Panc1 (cell line): ENCODE measurements at places on chromosomes 7 and 10.

GRCh38 chr10:99913831-99914235, 95.9 kb downstream of the DNMBP start:
- no peak for DNase-seq

DNA sequence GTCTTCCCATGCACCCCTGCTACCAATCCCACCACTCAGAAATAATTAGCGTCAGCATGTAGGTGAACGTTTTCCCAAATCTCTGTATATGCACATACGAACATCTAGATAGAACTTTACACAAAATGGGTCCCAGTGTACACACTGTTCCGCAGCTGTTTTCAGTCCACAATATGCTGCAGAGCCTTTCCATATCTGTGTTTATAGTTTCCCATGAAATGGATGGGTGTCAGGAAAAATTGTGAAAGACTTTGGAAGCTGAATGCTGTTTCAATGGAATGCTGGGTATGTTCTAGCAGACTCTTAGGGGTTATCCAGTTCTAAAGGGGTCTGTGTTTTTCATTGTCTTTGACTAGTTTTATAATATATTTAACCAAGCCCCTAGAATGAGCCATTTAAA, 13.8 kb downstream of the GRK5 start:
- no peak for DNase-seq

GRCh38 chr7:95687759-95688343, 84.5 kb upstream of the DYNC1I1 start:
- peak; percentile 27 for DNase-seq

- DNase-seq = no peak
Measured at GRCh38 chr10:124375691-124376090, 43.0 kb downstream of the OAT start.

DNA sequence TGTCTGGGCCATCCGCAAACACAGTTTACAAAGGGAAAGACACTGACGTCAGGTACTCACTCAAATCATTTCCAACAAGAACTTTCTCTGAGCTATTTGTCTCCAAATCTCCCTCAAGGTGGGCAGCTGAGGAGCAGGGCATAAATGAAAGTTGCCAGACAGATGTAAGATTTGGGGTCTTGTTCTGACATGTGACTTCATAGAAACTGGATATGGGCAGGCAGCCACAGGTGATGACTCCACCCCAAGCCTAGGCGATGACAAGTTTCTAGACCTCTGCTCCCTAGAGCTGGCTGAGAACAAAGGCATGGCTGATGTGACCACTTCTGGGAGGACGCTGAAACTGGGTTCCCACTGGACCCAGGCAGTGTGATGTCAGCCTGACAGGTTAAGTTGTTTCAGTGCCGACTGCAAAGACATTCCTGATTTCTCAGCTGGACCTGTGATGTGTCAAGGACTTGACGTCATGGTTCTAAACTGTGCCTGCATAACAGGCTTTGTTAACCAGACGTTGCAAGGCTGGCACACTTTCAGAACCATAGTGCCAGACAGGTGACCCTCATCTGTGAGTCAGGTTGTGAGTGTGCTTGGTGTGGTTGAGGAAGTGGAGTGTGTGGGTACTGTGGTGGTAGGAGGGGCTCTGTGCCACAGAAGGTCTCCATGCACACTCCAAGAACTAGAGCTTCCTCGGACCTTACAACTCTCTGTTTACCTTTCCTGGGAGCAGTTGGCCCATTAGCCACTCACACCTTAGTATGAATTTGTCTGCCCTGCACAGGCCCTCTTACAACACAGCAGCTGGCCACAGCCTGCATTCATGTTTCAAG, 39.9 kb upstream of the EBF3 start:
- DNase-seq = no peak

DNA sequence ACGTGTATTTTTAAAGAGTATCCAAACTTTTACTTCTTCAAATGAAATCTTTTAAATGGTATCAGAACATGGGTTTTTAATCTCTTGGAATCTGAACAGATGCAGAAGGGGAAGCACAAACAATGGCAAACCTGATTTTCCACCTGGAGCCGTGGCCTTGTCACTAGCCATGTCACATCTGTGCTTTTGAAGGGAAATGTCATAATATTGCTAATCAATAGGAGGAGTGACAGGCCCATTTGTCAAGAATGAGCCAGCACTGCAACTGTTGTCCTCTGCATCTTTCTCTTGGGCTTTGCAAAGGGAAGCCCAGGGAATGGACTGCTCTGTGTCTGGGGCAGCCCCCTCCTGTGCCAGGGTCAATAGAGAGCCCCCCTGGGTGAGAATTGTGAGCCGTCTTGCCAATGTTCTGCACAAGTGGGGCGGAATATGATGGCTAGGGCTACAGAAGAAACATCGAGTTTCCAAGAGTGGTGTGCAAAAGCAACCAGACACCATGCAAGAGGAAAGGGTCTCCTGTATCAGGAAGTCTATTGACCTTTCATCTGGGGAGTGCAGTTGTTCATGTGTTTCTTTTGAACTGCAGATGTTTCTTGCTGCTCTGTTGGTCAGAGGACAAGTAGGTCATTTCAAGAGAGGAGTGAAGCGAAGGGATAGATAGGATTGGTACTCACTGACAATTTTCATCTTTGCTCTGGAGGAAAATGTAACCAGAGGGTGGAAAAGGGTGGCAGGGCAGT, 181.8 kb upstream of the NPVF start:
- no peak for DNase-seq

DNA sequence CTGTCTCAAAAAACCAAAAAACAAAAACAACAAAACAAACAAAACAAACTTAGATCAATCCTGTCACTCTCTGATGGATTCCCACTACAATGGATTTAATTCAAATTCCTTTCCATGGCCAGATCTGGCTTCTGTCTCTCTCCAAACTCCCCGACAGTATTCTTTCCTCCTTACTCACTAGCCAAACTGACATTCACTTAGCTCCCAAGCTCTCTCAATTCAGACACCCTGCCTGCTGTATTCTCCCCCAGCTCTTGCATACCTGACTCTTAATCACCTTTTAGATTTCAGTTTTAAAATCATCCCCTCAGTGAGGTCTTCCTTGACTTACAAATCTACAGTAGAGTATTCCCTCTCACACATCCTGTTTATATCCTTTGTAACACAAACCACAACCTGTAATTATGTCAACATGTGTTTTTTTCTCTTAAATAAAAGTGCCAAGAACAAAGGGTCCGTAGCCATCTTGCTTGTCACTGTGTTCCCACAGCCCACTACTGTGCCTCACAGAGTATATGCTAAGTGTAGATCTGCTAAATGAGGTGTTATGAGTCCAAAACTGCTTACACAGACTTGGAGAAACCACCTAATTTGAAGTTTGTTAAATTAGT, 14.4 kb downstream of the HERPUD2 start:
- DNase-seq = no peak

DNA sequence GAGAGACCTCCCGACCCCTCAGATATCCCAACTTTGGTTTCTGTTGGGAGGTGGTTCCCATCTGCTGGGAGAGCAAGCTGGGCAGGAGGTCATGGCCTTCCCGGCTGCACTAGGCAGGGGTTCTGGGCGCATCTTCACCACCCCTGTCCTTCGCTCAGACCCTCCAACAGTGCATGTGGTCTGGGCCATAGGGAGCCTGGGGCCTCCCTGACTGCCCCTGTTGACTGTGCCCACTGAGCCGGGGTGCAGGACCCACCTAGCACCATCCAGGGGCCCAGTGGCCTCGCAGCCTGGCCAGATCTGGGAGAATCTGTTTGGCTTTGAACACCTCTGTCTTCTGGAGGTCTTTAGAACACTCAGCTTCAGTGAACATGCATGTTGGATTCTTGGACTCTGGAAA, 18.7 kb upstream of the INMT start:
- no peak for DNase-seq

DNA sequence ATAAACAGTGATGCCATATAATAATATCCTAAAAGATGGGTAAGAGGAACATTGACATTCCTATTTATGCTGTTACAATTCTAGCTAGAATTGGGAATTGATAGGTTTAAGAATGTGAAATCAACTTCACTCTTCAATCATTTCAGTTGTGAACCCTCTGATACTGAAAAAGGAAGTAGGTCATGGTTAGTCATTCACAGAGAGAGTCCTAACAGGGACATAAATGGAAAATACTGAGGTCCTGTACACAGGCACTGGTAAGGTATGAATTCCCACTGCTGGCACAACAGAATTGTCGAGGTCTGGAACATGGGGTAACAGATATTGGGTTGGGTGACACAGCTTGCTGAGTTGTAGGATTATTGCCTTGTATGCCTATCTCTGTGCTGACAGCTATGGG, 289.4 kb upstream of the LRRN3 start:
- no peak for DNase-seq

- peak; percentile 82 for DNase-seq
Measured at GRCh38 chr7:139771001-139771956, 6.5 kb downstream of the HIPK2 start.

DNA sequence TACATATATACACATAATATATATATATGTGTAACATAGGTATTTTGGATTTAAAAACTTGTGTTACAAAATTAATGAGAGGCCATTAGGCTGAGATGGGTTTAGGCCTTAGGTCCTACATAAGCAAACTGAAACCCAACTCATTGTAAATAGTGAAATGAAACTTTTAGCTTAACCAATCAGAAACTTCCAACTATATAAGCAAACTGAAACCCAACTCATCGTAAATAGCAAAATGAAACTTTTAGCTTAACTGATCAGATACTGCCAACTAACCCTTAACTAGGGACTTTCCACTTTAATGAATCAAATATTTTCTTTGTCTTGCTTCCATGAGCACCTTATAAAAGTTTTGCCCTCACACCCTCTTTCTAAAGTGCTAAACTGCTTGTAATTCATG, 17.3 kb upstream of the SAMD9L start:
- DNase-seq = no peak

- no peak for DNase-seq
Measured at GRCh38 chr7:134078991-134079390, 48.1 kb upstream of the LRGUK start.

GRCh38 chr7:1254281-1255079, 21.8 kb downstream of the UNCX start:
- DNase-seq = no peak

- DNase-seq = no peak
Measured at GRCh38 chr10:49619613-49620012, 5.8 kb downstream of the CHAT start.

GRCh38 chr10:127283576-127283975, 87.2 kb upstream of the INSYN2A start:
- DNase-seq = no peak

- no peak for DNase-seq
Measured at GRCh38 chr7:118590107-118590506, 365.6 kb downstream of the ANKRD7 start.

- no peak for DNase-seq
Measured at GRCh38 chr7:12199363-12199762, 11.7 kb upstream of the TMEM106B start.
